ENCODE measurements at places on chromosomes 7 and 10. TPM values are rescaled to one million over a fixed set of nuclear protein-coding genes. Genes with fewer than 3 reads are reported as not detected.

- DNase-seq: no peak
Measured at GRCh38 chr10:11631890-11632587, 20.6 kb upstream of the USP6NL start.

GRCh38 chr10:51501396-51501795 is 198.0 kb downstream of the CSTF2T start:
- DNase-seq: peak; percentile 87

GRCh38 chr10:105797234-105797890 is 1156.3 kb downstream of the SORCS3 start:
- DNase-seq: peak; percentile 47

DNA sequence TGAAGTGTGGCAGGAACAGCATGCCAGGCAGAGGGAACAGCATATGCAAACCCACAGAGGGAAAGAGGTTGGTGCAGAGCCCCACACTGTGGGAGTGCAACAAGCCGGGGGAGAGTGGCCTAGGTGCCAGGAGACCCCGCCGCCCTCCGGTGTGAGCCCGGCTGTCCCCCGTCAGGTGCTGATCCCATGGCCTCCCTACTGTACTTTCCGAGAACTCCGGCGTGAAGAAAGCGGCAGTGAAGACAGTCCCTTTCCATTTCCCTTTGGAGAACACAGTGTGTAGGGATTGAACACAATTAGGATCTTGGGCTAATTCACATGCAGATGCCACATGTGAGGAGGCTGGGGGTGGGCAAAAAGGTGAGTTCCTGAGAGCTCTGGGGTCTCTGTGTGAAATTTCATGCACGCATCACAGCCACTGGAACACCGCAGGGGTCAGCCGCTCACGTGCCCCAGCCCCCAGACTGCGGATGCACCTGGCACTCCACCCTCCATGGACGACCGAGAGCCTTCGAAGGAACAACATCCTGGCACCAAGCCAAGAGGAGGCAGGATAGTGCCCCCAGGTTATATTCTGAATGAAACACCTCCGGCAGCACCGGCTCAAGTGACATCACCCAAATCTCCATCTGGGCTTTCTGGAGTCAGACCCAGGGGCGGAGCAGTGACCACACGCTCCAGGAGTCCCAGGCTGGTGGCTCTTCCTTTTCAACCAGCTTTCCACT is 82.1 kb upstream of the PPP2R2D start:
- no peak for DNase-seq

GRCh38 chr10:61684894-61685507 is 22.3 kb downstream of the CABCOCO1 start:
- peak; percentile 24 for DNase-seq

GRCh38 chr7:74092321-74092963 is 8.8 kb downstream of the LIMK1 start:
- DNase-seq: no peak

DNA sequence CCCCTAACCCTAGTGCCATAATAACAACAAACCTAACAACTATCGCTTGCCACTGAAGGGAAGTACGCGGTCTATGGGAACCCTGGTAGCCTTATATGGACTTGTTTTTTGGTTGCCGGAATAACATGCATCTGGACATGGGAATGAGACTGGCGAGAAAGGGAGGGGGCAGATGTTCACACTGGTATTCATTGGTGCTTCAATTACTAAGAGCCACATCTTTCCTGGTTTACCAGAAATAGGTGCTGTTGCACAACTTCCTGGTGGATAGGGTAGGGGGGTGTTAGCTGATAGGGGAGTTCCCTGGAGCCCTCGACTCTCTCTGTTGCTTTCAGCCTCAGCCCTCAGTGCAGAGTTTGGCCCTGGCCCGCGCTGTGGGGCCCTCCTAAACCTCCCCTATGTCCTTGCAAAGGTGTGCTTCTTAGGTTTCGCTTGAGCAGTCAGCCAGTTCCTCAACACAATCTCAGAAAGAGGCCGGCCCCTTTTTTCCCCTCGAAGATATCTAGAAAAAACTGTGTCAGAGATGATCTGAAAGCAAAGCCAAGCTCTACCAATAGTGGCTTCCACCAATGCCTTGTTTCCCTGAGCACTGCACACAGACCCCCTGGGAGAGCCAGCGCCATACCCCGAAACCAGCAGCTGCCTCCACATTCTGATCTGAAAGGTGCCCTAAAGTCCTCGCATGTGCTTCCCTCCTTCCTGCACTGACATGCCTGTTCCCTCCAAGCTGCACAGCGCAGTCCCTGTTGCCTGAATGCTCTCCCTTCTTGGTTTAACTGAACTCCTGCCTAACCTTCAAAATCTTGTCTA is 13.5 kb downstream of the TBXAS1 start:
- DNase-seq: no peak

DNA sequence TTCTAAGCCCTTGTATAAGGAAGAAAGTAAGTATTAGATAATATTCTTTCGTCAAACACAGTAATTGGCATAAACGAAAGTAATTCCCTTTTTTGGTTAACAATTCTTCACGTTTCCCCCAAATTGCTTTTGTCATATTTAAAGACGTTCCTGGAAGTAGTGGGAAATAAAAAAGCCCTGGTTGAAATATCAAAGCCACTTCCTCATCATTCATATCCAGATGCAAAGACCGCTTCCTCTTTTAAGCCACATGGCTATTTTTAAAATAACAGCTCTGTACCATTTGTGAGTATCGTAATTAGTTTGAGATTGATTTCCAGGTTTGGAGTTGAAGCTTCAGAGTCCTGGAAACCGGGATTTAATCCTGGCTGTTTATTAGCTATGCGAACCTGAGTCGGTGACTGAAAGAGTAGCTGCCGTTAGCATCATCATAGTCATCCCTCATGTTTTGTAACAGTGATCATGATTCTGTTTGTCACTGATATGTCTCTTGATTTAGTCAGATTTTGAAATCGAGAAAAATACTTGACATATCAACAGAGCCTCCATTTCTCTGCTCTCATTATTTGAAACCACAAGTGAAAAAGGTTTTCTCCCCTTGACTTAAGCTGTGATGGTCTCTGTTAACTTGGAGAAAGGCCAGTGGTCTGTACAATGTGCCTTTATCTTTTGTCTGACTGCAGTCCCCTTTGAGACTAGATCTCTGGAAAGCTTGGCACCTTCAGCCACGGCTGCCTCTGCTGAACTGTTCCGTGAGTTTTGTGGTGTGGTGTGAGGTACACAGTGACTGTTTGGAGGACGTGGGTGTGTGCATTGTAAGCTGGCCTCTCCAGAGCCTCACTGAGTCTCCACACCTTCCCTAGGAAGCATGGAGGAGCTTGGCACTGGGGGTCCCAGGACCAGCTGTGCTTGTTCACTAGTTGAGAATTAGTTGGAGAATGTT is 18.1 kb downstream of the OPTN start:
- DNase-seq: no peak

GRCh38 chr10:99555825-99556523 is 23.2 kb downstream of the NKX2-3 start:
- no peak for DNase-seq

DNA sequence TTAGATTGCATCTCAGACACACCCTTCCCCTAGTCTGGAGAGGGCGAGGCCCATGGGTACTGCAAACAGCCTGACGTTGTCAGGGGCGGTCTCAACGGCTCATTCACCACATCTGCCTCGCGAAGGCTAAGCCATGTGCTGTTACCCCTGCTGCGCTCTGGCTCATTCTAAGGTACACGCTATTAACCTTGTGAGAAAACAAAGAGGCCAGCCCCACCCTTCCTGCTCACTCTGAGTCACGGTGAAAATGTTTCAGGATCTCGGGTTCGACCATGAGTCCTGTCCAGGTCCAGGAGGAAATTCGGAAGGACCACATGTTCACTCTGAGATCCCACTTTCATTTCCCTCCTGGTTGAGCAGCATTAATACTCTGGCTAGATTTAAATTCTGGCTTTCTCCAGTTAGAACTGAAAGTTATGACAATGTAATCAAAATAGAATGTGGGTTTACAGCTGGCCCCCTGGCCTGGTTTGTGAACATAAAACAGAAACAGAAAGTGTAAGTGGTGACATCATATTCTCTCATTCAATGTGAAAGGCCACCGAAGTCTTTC is 55.2 kb downstream of the EGFR start:
- peak; percentile 71 for DNase-seq

DNA sequence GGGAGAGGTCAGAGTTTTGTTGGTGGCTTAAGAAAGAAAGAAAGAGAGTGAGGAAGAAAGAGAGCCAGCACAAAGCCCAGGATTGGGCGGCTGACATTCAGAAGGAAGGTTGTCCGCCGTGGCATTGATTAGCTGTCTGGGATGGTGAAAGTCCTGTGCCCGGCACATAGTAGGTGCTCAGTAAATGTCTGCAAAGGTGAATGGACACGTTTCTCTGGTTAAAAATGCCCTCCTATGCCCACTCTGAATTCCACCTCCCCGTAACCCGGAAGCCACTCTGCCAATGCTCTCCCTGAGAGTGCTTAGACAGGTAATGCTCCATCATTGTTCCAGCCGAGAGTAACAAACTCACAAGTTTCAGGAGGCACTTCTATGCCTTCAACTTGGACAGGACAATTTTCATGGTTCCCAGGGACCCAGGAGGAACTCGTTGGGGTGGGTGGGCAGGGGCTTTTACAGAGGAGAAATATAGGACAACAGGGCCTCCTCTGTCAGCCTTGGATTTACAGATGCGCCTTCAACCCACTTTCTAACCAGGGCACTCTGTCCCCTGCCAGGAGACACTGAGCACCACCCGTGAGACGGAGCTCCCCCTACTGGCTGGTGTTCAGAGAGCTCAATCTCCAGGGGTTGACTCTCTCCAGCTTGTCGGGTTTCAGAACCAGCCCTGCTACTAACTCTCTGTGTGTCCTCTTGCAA is 411.5 kb upstream of the ZMIZ1 start:
- DNase-seq: peak; percentile 64

DNA sequence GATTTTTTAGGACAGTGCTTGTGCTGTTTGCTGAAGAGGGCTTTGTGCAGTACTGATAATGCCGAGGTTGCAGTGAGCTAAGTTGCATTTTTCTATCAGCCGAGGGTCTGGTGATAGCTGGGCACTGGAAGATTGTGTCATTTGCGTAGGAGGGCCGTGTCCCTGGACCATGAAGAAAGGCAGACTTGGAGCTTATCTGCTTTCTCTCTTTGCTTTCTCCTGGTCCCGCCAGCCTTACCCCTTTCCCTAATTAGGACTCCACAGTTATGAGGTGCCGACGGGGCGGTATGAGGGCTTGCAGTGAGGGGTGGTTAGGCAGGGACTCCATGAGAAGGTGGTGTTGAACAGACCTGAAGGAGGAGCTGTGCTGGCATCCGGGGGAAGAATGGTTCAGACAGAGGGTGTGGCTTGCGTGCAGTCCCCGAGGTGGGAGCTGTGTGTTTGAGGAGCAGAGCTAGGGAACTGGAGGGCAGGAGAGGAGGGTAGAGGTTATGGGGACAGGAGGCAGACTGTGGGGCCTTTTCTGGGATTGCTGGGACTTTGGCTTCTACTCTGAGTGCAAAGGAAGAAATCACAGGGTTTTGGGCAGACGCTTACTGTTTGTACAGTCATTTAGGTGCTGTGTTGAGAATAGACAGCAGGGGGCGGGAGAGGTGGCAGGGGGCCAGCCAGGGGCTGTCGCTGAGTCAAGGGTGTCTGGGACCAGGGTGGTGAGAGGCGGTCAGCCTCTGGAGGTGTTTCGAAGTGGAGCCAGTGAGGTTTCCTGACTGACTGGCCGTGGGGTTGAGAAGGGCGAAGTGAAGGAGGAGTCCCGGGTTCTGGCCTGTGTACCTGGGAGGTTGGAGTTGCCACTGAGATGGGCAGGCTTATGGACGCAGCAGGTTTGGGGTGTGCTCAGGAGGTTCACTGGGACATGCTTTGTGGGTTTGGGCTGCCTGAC is 43.4 kb downstream of the PRF1 start:
- peak; percentile 54 for DNase-seq

- DNase-seq: no peak
Measured at GRCh38 chr7:26007510-26007909, 144.5 kb upstream of the NFE2L3 start.

DNA sequence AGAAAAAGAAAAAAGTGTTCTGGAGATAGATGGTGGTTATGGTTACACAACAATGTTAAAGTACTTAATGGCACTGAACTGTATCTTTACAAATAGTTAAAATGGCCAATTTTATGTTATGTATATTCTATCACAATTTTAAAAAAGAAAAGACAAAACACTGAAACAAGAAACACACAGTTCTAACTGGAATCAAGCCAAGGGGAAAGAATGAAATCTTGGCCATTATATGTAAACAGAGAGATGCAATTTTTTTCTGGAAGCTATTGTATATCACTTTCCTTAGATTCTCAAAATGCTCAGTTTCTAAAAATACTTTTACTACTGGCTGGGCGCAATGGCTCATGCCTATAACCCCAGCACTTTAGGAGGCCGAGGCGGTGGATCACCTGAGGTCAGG is 4.1 kb downstream of the COA1 start:
- peak; percentile 49 for DNase-seq

DNA sequence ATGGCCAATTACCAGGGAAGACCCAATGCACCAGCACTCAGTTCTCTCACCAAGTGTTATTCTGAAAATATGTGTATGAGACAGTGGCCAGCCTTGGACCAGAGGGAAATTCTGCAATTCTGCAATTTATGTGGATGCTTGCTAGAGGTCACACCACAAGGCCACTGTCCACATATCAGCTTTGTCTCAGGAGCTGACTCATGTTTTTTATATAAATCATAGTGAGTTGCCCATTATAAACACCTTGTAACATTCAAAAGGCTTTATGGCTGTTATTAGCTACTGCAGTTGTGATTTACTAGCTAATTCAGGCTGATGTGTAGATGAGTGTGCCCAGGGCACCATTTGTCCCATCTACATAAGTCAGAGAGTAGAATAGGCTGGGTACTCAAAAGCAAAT is 649.0 kb downstream of the LRMDA start:
- DNase-seq: no peak

GRCh38 chr7:123296965-123297364 is 97.2 kb upstream of the SLC13A1 start:
- no peak for DNase-seq

DNA sequence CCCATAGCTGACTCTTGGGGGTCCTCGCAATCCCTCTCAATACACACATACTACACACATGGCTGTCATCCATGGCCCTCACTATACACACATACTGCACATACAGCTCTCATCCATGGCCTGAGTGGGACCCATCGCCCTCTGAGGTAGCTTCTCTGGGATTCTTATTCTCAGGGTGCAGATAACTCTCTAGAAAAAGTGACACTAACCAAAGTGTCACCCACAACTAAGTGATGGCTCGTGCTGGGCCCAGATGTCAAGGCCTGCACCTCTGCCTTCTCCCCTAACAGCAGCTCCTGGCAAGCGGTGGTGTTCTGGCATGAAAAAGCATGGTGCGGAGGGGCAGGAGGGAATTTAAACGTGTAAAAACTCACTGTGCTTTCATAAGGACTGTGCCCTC is 62.7 kb upstream of the ZPBP start:
- no peak for DNase-seq

Gene C10orf53
- not detected for total RNA-seq

Gene SFRP4
- total RNA-seq: 49.5 TPM

Gene SIRT1
- 28.2 TPM for total RNA-seq

Gene CTAGE4
- total RNA-seq: 4.7 TPM

Gene ACTL6B
- total RNA-seq: not detected

Gene C10orf62
- total RNA-seq: 0.82 TPM

Gene ADCK2
- 23.1 TPM for total RNA-seq

Gene CALML5
- 0.41 TPM for total RNA-seq

Gene SPDYE1
- not detected for total RNA-seq

Measured in tongue (tissue), 3 donors.